ENCODE measurements at places on chromosomes 7 and 10. TPM values are rescaled to one million over a fixed set of nuclear protein-coding genes. Genes with fewer than 3 reads are reported as not detected.

HOXA4 gene
- not detected for polyA plus RNA-seq

USP6NL gene
- 39.3 TPM for polyA plus RNA-seq

CACNA2D1 gene
- not detected for polyA plus RNA-seq

CUBN gene
- polyA plus RNA-seq, result not detected

TCF7L2 gene
- polyA plus RNA-seq, result 0.43 TPM

PPP1R9A gene
- polyA plus RNA-seq, result 2.2 TPM

RAB19 gene
- 0.90 TPM for polyA plus RNA-seq

PCDH15 gene
- polyA plus RNA-seq, result not detected

CEP41 gene
- 6.0 TPM for polyA plus RNA-seq

GHRHR gene
- polyA plus RNA-seq, result not detected

SYCE1 gene
- polyA plus RNA-seq, result not detected

POLR2J gene
- polyA plus RNA-seq, result 111 TPM

DPP6 gene
- polyA plus RNA-seq, result not detected

GPR15LG gene
- not detected for polyA plus RNA-seq

SPDYE2B gene
- not detected for polyA plus RNA-seq

GNGT1 gene
- polyA plus RNA-seq, result not detected

All from IgD-negative memory B cell (primary cell).